Left forelimb (tissue), 1 donor: ENCODE measurements at places on chromosomes 3 and 15.

- no peak for DNase-seq
These were observed 21.6 kb downstream of the UACA start for GRCh38 chr15:70741677-70742293.

GRCh38 chr3:135871311-135871710 lies 94.2 kb upstream of the PPP2R3A start:
- DNase-seq, result no peak

- DNase-seq, result no peak
These were observed 429.8 kb downstream of the EPHB1 start for GRCh38 chr3:135224815-135225362.

DNA sequence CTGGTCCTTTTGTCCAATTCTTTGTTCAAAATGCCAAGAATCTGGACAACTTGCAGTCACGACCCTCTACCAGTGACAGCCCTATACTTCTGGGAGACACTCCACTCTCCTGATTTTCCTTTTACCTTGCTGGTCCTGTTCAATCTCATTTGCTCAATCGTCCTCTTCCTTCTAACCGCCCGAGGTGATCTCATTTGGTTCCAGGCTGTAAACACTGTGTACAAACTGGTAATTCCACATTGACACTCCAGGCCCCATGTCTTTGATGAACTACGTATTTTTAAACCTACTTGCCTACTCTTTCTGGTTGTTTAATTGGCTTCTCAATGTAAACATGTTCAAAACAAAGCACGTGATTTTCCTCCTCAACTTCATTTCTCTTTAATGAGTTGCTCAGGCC lies 23.7 kb upstream of the C3orf49 start:
- DNase-seq, result no peak

- no peak for DNase-seq
These were observed 42.5 kb downstream of the EPHB3 start for GRCh38 chr3:184604039-184604601.

DNA sequence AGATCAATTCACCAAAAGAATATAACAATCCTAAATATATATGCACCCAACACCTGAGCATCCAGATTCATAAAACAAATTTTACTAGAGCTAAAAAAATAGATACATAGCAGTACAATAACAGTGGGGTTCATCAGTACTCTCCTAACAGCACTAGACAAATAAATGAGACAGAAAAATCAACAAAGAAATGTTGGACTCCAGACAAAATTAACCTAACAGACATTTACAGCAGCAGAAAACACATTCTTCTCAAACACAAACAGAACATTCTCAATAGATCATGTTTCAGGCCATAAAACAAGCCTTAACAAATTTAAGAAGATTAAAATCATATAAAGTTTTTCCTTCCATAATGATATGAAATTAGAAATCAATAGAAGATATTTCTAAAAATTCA lies 124.8 kb upstream of the NECTIN3 start:
- DNase-seq, result no peak

DNA sequence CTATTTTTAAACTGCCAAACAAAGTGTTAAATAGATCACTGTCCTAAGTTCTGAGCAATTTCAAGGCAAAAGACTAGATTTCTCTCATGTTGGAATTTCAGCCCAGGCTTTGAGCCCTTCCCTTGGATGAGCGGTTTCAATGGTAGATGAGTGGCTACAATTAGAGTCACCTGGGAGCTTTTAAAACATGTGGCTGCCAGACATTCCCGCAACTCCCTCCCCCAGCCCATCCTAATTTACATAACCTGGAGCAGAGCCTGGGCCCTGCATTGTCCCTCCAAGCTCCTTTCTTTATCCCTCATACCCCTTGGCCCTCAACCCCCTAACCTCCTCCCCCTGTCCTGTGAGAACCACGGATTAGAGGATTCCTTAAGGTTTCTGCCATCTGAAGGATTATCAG lies 357.5 kb upstream of the UMPS start:
- no peak for DNase-seq

GRCh38 chr15:39118510-39118909 lies 462.4 kb upstream of the THBS1 start:
- DNase-seq, result no peak

GRCh38 chr15:28993720-28994053 lies 107.9 kb downstream of the APBA2 start:
- no peak for DNase-seq

GRCh38 chr3:160545504-160545871 lies 19.9 kb downstream of the KPNA4 start:
- DNase-seq, result no peak

DNA sequence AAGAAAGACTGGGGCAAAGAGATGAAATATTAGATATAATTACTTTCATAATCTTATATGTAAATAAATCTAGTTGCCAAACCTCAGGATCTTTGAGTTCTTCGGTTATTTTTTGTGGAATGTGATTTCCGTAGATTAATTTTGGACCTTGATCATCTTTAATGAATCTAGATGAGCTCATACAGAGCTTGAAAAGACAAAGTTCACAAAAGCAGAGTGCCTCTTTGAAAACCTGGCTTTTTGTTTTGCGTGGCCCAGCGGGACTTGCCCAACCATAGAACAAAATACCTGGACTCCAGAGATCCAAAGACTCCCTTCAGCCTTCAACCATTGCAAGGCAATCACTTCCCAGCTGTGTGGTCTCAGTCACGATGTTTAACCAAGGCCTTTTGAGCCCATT lies 54.8 kb upstream of the CHST2 start:
- no peak for DNase-seq

- DNase-seq, result no peak
These were observed 979 bp downstream of the UNC13C start for GRCh38 chr15:53979051-53979788.

GRCh38 chr3:192313605-192314004 lies 413.7 kb downstream of the FGF12 start:
- DNase-seq, result no peak

DNA sequence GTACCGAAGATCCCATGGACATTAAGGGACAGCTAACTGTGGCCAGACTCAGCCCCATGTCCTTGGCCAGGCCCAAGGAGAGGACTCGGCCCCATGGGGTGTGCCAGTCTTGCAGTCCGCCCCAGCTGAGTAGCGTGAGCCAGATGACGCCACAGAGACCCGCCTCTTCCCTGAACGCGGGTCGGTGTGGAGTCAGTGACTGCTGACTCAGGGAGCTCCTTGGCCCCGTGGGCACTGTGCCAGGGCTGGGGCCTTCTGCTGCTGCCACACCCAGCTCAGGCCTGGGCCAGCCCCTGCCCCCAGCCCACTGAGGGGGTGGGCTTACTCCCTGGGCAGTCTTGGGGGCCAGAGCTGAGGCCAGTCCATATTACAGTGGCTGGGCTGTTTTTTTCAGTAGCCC lies 52.8 kb downstream of the PLXNA1 start:
- no peak for DNase-seq

- no peak for DNase-seq
These were observed 256.8 kb downstream of the RORA start for GRCh38 chr15:60972301-60972700.

DNA sequence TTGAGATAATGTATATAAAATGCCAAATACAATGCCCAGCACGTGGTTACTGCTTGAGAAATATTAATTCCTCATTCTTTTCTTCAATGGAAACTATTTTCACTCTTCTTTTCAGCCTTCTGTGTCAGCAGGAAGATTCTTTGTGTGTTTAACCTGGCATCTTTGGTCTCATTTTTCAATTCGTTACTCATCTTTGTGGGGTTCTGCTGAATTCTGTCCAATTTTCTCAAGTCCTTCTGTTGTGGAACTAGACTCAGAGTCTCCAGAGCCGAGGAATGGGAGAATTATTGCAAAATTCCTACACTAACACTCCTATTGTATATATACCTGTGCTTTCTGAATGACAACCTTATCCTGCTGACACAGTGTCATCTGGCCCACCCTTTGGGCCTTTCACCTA lies 96.8 kb upstream of the RGMA start:
- DNase-seq, result no peak

DNA sequence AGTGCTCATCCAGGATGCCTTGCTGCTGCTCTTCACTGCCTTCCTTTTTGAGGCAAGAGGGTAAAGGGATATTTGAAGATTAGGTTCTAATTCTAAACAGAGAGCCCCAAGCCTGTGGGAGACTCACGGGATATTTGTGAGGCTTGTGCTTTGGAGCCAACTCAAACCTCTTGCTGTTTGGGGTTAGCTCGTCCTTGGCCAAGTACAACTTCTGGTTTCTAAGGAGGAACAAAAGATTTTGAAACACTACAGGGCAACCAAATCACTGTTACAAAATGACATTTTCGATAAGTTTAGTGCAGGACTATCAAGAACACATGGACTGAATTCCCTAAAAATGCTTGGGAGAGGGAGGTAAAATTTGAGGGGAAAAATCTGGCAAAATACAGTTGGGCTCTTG lies 190.2 kb downstream of the RORA start:
- no peak for DNase-seq

DNA sequence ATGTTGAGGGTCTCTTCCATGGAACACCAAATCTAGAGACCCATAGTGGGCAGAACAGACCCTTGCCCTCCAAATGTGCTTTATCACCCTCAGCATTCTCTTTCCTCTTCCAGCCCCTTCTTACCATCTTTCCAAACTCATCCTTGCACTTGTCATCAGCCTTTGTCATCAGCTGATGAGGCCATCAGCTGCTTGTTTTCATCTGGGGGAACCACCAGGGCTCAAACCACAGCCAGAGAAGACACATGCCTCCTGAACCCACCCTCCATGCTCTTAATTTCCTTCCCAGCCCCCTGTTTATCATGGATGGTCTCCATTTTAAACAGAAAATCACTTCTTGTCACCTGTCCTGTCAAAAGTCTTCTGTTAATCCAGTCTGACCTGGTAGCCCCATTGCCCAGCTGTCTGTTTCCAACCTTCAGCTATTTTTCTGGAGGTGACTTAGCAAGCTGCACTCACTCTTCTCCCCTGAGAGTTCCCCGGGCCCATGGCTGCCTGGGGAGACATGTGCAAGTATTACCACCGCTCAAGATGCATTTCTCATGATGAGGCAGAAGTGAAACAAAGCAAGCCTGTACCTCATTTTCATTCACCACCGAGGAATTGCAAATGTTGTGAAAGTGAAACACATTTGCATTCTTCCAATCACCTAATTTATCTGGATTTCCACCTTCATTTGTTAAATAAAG lies 14.7 kb upstream of the SYNM start:
- no peak for DNase-seq

GRCh38 chr3:98540346-98540745 lies 8.6 kb downstream of the GPR15 start:
- no peak for DNase-seq

DNA sequence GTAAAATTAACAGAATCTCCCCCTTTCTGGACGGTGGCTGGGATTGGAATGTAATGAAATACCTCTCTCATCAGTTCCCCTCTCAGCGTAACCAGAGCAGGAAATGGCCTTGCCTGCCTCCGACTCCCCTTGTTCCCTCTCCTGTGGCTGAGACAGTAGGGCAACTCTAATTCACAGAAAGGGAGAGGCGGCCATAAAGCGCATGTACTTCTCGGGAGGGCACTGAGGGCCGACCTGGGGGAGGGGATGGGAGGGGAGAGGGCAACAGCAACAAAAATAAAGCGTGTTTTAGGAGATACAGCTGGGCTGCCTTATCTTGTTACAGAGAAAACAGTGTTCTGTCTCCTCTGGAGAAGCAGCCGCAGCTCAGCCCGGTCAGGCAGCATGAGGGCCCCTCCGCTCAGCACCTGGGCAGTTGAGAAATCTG lies 783.3 kb upstream of the ARRDC4 start:
- no peak for DNase-seq

DNA sequence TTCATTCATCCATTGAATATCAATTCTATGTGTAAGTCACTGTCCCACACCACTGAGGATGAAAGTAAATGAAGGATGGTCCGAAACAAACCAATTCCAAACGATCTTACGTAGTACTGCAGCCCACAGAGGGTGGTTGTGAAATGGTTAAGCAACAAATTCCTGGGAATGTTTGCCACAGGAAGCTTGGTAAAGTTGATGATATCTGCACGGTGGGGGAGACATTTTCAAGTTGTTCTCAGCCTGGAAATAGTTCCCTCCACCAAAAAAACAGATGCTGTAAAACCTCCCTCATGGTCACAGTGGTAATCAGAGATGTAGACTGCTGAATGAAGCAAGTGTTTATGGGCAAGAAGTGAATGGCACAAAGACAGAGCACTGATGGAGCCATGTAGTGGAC lies 35.9 kb upstream of the BNC1 start:
- no peak for DNase-seq

DNA sequence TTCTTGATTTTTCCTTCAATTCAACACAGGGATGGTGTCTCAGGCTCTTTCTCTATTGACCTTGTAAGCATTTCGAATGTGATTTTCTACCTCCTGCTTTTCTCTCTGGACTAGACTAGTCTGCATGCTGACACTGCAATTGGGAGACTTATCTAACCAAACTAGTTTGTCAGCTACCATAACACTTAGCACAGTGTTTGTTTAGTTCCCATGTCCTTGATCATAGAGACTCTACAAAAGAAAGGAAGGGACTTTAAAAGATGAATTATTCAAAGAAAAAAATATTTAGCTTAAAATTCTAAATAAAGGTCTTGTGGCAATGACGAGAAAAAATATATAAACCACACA lies 407.0 kb downstream of the ERC2 start:
- no peak for DNase-seq

DNA sequence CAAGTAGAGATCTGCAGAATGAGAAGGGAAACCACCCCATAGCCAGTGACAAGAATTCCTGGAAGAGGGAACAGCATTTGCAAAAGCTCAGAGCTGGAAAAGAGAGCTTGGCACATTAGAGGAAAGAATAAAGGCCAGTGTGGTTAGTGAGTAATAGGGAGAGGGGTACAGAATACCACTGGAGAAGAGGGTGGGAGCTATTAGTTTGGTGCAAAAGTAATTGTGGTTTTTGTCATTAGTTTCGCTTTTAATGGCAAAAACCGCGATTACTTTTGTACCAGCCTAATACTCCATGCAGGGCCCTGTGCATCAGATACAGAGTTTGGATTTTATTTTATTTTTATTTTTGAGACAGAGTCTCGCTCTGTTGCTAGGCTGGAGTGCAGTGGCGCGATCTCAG lies 9.8 kb downstream of the SLC24A1 start:
- no peak for DNase-seq

DNA sequence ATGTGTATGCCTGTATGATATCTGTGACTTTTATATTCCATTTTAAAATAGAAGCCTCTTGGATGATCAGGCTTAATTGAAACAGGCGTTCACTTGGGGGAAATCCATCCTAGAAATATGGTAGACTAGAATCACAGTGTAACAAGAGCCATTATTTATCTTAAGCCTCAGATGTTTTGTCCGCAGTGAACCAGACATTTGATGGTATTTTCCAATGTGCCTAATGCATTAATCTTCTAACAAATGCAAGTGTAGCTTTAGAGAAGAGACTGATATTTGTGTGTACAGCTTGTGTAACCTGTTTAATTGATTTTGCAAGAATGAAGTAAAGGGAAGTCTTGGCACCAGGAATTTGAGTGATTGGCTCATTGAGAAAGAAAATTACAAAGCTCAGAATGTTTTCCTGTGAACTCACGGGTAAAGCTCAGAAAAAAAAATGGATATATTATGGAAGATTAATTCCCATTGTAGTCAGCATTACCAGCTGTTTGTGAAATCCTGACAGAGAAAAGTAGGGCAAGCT lies 155.7 kb downstream of the SV2B start:
- no peak for DNase-seq
